GM23248 (cell line): ENCODE measurements at places on chromosomes 7 and 10. TPM values are rescaled to one million over a fixed set of nuclear protein-coding genes. Genes with fewer than 3 reads are reported as not detected.

Gene ERVW-1
- total RNA-seq: not detected in 2 replicates

- DNase-seq: peak; percentile 9
Measured at GRCh38 chr7:130683026-130683425, 3.3 kb downstream of the TSGA13 start.

DNA sequence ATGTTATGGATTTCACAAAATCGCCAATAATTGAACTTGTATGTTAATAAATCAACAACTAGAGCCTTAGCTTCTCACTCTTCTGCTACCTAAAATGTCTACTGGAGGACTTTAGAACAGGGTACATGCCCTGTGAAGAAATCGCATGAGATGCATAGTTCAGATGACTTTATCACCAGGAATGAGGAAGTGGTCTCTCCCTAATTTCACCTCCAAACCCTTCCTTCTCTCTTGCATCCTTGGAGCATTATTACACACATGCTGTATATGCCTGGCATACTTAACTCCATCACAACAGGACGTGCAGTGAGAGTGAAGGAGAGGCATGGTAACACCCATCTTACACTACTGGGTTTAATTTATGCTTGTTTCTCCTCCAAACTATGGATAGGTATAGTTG is 27.8 kb downstream of the RHEB start:
- DNase-seq: peak; percentile 85

DNA sequence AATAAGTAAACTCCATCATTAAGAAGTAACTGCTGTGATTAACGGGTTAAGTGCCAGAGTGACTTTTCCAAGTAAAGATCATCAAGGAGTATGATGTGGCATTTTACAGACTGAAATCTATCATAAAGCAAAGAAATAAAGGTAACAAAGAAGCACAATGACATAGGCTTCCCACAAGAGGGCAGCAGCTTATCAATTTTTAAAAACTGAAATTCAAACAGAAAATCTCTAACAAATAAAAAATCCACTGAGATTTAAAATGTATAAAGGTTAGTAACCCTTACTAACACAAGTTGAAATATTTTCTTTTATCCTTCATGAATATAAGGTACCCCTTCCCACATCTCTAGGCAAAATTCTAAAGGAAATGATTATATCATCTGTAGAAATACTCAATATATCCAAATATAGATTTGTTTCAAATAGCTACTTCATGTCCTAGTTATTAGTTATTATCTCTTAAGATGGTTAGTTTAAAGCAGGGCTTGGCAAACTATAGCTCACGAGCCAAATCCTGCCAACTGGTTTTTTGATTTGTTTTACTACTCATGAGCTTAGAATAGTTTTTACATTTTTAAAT is 29.2 kb downstream of the FAM3C start:
- DNase-seq: peak; percentile 51

GRCh38 chr10:47457826-47458225 is 26.1 kb downstream of the ANXA8 start:
- no peak for DNase-seq

DNA sequence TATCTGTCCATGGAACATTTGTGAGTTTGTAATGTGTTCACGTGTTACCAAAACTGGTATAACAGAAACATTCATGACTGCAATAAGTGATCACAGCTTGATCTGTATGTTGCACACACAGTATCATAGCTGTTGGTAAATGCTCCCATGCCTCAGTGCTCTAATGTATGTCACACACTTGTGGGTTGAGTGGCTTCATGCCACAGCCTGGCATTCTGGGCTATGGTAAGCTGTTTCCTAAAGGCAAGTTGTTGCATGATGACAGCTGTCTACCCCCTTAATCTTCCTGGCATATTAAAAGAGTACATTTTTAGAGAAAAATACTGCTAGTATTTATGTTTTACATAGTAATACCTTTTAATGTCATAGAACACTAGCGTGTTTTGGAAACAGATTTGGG is 35.2 kb downstream of the PRPF18 start:
- DNase-seq: no peak

DNA sequence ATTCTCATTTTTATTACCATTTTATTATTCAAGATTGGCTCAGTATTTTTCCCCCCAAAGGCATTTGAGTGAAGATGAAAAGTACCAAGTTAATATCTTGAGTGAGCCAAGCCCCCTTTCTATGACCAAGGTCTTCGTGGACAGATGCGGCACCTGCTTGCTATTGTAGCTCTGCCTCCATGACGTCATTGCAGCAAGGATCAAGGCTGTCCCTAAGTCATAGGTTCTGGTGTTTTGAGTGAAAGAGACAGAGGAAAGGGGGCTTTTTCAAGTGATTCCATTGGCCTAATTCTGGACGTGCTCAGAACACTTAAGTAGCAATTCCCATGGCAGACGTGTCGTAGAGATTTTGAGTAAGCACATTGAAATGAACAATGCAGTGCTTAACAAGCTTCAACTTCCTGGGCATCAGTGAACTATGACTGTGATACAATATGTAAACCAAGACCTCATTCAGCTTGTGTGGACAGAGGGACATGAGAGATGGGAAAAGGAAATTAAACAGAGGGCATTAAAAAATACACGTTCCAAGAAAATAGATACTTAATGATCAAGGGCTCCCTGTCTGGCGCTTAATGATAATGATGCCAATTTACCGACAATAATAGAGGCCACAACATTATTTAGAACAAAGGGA is 248.7 kb upstream of the NPVF start:
- no peak for DNase-seq
